ENCODE measurements at places on chromosomes 11 and 22.

- DNase-seq = no peak
Observed at GRCh38 chr11:43315966-43316365, 4.2 kb downstream of the API5 start.

DNA sequence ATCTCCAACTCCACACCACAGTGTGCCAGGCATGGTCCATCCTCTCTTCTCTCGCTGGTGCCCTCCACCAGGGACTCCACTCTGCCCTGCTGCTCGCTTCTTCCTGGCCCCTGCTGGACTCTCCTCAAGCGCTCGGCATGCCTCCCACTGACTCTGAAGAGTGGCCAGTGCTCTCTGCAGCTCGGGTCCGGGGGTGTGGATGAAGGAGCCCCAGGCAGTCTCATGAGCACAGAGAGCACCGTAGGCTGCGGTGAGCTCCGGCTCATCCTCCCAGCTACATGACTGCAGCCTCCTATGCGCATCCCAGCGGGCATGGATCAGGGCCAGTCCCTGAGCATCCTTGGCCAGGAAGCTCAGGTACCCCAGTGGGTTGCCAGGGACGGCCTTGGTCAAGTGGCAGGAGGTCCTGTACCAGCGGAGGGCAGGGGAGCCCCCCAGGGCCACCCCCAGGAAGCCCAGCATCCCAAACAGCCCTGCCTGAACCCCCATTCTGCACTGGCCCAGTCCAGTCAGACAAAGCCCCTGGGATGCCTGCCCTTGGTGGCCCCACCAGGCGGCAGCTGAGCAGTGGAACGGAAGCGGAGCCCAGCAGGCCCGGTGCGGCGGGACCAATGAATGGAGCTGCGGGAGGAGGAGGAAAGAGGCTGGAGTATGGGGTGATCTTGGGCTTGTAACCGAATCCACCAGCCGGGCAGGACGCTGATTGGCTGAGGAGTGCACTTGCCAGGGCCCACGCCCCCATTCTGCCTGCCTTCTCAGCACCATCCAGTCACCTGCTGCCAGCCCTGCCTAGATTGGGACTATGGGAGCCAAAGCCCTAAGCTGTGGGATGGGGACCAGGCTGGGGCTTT lies at the start of gene PLA2G3:
TSS of gene PLA2G3 (minus strand) at position 643 of the 851 bp plus-strand sequence. CDS start at position 489, 154 bp downstream.
- no peak for DNase-seq

DNA sequence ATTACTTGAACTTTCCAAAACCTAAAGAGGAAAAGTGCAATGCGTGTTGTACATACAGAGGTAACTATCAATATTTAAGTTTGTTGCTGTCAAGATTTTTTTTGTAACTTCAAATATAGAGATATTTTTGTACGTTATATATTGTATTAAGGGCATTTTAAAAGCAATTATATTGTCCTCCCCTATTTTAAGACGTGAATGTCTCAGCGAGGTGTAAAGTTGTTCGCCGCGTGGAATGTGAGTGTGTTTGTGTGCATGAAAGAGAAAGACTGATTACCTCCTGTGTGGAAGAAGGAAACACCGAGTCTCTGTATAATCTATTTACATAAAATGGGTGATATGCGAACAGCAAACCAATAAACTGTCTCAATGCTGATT lies 2.1 kb downstream of the ADM start:
- DNase-seq = no peak

- DNase-seq = no peak
Observed at GRCh38 chr11:133900176-133901105, 55.1 kb upstream of the SPATA19 start.

DNA sequence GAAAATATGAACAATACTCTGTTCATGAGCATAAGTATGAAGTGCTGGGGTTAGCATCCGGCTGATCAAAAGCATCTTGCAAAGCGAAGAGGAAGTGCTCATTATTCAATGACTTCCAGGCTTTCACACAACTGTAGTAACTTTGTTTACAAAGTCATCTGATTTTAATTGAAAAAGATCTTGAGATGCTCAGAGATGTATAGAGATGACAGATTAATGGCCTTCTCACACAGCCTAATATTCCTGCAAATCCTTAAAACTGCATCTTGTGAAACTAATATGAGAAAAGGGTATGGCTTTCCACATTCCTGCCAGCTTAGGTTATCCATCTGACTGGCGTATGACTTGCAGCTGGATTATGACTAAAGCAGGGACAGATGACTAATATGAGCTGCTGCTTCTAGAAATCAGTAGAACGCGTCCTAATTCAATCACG lies 125.4 kb downstream of the CASP12 start:
- no peak for DNase-seq

- DNase-seq = no peak
Observed at GRCh38 chr11:128521682-128522054, 65.7 kb downstream of the ETS1 start.

DNA sequence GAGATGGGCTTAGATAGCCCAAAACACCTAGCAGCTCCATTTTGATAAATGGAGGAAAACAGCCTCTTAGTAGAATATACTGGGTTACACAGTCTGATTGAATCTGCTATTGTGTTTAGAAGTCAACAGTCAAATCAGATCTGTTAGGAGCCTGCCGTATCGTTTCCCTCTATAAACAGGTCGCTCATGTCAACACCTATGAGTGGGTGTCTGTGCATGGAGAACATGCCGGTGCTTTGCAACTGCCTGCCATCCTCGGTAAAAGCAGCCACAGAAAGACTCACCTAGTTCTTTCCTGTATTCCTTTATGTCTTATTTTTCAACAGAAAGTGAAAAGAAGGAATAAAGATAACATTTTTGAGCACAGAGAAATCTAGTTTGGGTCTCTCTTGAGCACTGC lies 99.4 kb downstream of the ETS1 start:
- DNase-seq = no peak

DNA sequence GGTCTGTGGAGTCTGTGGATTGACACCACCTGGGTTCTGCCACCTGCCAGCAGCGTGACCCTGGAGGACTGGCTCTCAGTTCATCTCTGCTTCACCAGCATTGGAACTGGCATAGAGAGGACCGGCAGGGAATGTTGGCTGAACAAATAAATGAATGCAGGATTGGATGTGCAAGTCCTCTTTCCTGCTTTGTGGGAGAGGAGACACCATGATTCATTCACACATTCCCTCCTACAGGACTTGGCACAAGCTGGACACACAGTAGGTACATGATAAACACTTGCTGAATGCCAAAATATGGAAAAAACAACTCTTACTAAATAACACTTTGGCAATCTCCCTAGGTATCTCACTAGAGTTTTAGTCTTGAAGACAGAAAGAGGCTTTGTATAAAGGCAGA lies 116.6 kb upstream of the NARS2 start:
- DNase-seq = no peak
